ENCODE measurements at places on chromosomes 2 and 18.
A peak's percentile ranks its signal among the peaks of the same experiment; 100 is the strongest.

DNA sequence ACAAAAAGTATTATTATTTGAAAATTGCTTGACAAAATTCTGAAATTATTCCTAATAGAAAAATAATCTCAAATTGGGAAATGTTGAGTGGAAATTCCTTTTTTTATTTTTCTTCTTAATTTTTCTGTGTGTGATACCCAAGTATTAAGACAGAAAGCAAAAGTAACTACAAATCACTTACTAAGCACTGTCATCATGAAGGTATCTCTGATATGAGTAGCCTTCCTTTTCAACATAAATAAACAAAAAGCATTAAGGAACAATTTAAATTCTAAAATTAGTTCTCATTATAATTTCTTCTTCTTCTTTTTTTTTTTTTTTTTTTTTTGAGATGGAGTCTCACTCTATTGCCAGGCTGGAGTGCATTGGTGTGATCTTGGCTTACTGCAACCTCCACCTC, 174.2 kb upstream of the RBMS1 start:
- no peak for DNase-seq

- DNase-seq, result no peak
Measured at GRCh38 chr2:234629596-234629995, 132.7 kb upstream of the ARL4C start.

DNA sequence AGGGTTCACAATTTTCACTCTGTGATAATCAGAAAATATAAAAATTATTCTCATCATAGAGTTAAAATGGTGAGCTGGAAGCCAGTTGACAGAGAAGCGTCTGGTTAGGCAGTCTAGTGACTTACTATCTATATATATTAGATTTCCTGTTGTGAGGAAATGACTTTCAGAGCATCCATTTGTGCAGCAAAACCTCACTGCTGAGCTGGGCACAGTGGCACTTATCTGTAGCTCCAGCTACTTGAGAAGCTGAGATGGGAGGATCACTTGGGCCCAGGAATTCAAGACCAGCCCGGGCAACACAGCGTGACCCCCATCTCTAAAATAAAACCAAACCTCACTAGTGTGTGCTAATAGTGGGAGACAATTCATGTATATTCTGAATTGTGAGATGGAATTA, 7.2 kb upstream of the KIAA2012 start:
- no peak for DNase-seq

- no peak for DNase-seq
Measured at GRCh38 chr18:4017480-4017879, 437.6 kb downstream of the DLGAP1 start.

DNA sequence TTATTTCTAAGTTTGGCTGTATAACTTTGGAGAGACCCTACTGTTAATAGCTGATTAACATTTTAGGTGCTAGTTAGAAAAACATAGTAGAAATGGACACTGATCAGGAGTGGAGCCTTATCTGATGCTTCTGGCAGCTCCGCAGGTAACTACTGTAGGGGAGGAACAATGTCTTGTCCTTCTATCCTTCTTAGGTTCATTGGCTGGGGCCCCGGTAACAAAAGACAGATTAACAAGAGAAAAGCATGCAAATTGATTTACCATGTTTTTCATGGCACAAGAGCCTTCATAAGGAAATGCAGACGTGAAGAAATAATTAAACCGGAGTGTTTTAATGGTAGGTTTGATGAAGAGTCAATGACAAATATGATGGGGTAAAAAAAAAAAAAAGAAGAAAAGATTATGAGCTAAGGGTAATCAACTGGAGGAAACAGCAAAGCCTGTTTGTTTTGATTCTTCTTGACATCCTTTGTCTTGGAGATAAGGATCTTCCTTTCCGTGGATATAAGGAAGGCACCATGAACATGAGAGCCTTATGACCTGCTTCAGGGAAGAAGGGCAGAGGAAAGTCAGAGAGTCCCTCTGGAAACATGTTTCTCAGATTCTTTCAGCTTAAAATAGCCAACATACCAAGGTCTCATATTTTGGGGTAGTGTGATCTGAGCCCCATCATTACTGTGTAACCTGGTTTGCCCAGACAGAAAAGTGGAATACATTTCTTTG, 62.4 kb upstream of the GCFC2 start:
- DNase-seq, result no peak

GRCh38 chr2:45670646-45671045, 19.2 kb downstream of the PRKCE start:
- no peak for DNase-seq

DNA sequence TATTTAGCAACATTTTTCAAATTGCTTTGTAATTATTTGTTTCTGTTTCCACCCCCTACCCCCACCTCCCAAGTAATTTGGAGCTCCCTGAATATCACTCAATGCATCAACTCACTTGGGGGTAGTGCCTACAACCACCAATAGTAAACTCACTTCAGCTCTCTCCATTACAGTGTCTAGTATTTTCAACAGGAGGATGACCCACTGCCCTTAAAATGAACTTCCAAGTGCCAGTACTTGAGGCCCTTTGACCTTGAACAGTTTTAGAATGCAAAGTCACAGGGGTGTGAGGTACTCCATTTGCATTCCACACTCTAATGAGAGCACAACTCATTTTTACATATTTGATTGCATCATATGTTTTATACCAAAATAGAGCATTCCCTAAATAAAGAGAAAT, 523.0 kb downstream of the ERBB4 start:
- DNase-seq, result no peak

GRCh38 chr2:191516260-191516659, 161.7 kb upstream of the NABP1 start:
- no peak for DNase-seq

DNA sequence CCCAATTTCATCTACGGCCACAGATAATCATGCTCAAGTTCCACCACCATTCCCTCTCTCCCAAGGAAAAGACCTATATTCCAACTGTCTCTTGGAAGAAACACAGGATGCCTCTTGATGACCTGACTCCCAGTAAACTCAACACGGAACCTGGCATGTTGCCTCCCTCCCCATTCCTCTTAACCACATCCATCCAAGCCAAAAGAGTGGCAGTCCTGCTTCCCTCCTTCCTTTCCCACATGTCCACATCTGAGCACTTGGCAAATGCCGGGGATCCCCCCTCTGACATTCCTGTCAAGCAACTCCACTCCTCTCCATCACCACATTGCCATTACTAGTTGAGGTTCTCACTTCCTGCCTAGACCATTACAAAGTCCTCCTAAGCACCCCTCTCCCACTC, 49.4 kb downstream of the PID1 start:
- DNase-seq, result no peak

- no peak for DNase-seq
Measured at GRCh38 chr2:95344215-95344583, 47.1 kb downstream of the KCNIP3 start.

- DNase-seq, result no peak
Measured at GRCh38 chr2:95347681-95348608, 50.8 kb downstream of the KCNIP3 start.

GRCh38 chr2:182330451-182331305, 96.2 kb downstream of the PDE1A start:
- no peak for DNase-seq

- peak; percentile 69 for DNase-seq
Measured at GRCh38 chr2:54360055-54360792, 95.9 kb upstream of the SPTBN1 start.

- no peak for DNase-seq
Measured at GRCh38 chr2:101587251-101587650, 110.3 kb upstream of the MAP4K4 start.

Data from fibroblast of skin of left biceps (primary cell).